HFF-Myc (cell line): ENCODE measurements at places on chromosomes 3 and 15.
A peak's percentile ranks its signal among the peaks of the same experiment; 100 is the strongest.

- no peak for DNase-seq
Measured at GRCh38 chr3:157120071-157120892, 39.7 kb downstream of the CCNL1 start.

GRCh38 chr3:188200481-188200880 is 46.5 kb downstream of the LPP start:
- DNase-seq = no peak

DNA sequence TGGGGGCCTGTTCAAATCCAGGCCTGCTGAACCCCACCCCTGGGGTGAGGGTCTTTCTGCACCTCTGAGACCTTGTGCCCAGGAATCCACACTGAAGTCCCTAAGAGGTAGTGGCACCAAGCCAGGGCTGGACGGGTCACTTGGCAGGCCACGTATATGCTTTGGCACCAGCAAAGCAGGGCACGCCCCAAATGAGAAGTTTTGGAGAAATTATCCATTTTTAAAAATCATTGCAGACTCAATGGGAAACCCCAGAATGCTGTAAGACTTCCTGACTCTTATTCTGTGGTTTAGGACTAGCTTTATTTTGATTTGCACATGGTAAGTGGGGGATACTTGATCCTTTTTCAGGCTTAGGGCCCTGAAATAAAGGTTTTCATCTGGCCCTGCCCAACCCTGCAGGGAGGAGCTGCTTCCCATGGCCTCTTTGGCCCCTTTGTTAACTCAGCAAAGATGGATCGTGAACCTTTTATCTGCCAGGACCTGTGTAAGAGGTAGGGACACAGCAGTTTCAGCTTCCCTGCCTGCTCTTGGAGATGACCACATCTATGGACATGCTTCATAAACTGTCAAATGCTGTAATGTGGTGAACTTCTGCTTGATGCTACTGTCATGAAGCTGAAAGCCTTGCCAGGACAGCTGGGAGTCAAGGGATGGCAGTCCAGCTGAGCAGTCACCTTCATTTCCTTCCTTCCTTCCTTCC is 88.0 kb downstream of the HMG20A start:
- no peak for DNase-seq

DNA sequence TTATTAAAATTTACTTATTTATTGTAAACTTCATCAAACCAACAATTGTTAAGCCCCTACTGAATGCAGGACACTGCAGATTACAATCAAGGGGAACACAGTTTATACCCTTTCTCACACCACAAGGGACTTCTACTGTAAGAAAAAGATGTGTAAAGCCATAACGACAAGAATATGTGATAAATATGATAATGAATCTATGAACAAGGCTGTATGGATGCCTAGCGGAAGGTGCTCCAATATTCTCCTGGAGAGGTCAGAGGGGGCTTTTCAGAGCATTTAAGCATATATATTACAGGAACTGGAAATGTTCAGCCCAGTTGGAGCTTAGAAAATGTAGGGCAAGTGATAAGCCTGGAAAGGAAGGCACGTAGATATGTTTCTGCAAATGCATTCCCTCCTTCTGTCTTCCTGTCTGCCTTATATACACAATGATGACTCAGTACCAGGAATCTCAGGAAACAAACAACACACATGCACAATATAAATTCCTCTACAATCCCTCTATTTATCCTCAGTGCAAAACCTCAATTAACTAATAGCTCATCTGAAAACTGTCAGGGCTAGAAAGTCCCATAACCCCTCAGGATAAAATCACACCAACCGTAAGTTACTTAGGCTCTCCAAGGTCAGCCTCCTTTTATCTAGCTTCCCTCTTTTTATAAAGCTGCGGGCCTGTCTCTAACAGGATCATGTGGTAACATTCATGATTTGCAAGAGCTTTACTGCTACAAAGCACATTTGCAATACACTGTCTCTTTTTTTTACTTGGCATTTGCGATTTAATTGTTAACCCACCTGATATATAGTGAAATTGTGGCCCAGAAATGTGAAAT is 393.1 kb downstream of the LPP start:
- DNase-seq = peak; percentile 61

- no peak for DNase-seq
Measured at GRCh38 chr3:114494498-114494897, 200.7 kb downstream of the TIGIT start.

DNA sequence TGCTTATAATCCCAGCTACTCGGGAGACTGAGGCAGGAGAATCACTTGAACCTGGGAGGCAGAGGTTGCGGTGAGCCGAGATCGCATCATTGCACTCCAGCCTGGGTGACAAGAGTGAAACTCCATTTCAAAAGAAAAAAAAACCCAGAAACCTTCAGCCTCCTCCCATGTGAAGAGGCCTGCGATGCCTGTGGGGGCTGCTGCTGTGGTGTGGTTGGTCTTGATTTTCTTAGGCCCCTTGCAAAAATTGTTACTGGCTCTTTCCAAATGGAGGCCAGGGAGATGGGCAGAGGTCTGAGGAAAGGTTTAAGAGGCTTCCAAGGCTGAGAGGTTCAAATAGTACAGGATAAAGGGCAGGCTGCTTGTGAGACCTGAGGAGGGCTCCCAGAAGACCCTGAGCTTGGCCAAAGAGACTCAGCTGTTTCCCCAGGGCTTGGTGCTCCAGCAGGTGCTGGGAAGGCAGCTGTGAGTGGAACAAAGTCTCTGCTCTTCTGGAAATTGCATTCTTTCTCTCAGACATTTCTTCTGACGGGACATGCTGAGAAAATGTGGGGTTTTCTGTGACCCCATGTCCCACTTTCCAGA is 18.4 kb downstream of the GCSAM start:
- DNase-seq = no peak

DNA sequence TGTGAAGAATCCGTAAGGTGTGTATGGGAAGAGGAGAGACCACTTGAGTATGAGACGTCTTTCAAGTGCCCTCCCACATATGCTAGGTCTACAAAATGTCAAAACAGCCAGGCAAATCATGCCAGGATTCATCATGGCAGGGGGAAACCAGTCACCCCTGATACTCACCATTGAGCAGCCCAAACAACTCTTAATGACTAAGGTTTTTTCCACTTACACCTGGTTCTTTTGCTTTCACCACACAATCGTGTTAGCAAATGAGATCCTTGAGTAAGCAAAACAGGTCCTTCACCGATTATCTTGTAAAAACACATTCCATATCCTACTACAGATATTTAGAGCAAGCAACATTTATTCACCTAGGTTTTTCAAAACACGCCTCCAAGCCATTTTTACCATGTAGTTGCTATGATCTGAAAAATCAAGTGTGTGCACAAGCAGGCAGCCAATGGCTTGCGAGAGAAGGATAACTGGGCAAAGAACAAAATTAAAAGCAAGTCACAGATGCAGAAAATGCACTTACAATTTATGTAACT is 177.5 kb upstream of the LPP start:
- DNase-seq = no peak

DNA sequence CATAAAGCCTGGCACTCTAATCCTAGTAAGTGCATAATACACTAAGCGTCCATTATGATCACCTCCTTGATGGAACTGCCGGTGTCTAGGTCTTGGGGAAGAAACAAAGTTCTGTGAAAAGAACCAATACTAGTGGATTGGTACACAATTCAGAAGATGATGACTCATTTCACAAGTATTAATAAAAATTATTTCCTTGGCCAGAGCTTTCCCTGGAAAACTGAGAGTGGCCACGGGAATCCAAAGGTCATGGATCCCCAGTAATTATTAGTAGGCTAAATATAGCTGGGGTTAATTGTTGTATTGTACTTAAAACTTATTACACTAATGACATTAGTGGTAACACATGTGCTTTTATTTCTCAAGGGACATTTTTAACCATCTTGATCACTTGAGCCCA is 808.0 kb upstream of the NR2F2 start:
- DNase-seq = no peak

DNA sequence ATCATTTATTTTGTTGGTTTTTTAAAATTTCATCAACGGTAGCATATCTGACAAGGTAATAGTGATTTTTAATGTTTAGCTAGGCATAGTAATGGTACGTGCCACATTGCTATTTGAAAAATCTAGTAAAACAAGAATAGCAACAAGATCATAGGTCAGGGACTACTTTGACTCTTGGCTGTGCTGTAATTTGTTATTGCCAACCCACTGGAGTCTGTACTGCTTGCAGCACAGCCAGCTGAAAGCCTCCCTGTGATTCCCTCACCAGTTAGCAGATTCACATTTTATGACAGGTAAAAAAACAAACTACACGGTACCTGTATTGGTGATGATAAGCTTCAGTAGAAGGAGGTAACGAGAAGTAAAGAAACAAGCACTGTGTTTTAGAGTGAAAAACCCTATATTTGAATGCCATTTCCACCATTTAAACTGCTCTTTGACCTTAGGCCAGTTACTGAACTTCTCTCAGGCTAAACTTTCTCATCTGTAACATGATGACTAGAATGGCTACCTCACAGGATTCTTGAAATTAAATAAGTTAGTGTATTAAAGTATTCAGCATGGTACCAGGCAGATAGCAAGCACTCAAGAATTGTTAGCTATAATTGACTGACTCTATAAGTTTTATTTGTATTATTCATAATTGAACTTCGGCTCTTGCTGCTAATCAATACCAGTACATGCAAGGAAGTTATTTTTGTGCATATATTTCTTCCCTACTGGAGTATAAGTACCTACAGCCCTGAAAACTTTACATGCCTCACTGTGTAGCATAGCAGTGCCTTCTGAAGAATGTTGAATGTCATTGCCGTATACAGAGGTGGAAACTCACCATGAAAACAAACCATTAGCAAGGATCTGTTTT is 16.1 kb downstream of the FILIP1L start:
- no peak for DNase-seq

DNA sequence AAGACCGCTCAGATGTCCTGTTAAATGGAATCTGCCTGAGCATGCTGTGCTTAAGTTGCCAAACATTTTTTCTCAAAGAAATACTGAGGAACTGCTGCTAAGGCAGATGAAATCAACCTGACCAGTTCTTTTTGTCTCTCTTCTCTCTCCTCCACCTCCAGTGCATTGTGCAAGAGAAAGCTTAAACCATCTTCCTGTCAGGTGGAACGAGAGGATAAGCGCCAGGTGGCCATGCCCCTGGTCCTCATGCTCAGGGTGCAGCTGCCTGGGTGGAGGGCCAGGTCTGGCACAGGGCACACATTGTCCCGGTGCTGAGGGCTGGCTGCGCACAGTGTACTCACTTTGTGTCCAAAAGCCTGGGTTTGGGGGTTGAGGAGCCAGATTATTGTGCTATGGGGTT is 176.2 kb upstream of the TP63 start:
- no peak for DNase-seq

GRCh38 chr3:53161450-53161819 is 426 bp downstream of the PRKCD start:
- DNase-seq = no peak

GRCh38 chr3:105365391-105366325 is 1.1 kb upstream of the ALCAM start:
- DNase-seq = no peak

DNA sequence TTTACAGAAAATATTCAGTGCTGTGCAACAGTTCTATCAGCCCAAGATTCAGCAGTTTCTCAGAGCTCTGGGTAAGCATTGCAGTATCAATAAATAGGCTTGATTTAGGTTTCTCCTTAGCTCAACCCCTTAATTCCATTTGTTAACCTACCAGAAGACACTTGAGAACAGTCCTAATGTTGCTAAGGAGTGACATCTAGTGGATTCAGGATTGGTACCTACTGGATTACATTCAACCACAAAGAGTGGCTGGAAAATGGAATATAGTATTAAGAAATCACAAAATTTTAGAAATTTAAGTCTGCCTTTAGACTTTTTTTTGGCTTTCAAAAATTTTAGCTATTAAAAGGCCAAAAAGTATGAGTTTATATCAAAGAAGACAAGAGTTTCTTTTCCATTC is 34.7 kb downstream of the POLG start:
- DNase-seq = peak; percentile 7

GRCh38 chr15:80890341-80891005 is 99.1 kb downstream of the MESD start:
- no peak for DNase-seq

DNA sequence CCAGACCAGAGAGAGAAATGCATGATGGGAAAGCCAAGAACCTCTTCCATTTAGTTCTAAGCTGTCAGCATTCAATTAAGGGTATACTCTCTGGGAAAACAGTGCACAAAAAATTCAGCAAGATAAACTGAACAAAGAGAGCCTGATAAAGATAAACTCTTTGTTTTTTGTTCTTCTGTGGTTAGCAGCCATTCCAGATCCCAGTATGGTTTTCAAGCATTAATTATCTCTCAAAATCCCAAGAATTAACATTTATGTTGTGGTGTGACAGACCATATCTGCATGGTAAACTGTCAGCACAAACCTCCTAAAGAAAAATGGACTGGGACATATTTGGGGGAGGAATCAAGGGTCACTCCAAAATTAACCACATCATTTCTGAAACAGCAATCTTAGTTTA is 124.0 kb upstream of the LRRN1 start:
- DNase-seq = no peak

DNA sequence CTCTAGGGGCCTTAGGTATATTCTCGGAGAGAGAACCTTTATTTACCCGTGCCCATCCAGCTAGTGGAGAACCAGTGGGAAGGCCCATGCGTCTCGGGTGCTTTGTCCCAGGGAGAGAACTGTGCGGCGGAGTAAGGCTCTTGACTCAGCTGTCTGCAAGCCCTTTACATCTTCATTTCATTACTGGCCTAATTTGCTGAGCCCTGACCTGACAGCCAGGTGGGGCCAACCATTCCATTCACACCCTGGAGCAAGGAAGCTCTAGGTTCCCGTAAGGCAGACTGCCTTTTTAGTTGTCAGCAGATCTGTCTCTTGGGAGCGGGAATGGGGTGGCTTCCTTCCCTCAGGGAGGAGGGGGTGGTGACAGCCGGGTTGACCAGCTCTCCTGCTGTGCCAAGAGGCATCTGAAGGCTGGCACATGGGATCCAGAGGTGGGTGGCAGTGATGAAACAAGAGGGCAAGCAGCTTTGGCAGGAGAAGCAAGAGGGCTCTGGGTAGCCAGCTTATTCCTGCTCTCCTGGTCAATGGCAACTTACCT is 36.4 kb downstream of the SV2B start:
- DNase-seq = no peak

GRCh38 chr3:128508852-128509251 is 15.9 kb upstream of the GATA2 start:
- no peak for DNase-seq

DNA sequence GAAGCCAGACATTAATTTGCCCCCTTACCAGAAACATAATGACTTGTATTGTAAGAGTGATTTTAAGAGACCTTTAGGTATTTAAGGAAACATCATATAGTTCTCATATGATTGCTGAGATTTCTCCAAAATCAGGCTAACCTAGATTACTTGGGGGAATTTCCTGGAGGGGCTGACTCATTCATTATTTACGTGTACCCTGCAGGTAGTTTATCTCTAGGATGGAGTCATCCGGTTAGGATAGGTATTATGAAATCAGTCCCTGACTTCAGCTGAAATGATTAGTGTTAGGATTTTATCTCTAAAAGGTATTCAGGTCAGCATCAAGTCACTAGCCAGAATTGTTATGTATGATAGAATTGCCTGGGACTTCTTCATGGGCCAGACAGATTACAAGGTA is 97.5 kb downstream of the TCF12 start:
- no peak for DNase-seq

DNA sequence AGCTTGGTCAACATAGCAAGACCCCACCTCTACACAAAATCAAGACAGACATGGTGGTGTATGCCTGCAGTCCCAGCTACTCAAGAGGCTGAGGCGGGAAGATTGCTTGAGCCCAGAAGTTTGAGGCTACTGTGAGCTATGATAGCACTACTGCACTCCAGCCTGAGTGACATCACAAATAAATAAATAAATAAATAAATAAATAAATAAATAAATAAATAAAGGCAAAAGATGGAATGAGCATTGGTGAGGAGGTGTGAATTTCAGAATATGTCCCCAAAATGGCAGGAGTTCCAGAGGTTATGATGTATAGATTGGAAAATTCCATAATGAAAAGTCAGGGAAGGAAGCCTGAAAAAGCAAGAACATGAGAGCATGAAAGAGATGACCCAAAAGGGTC is 249.9 kb downstream of the MEX3B start:
- DNase-seq = no peak
